Activated CD4-positive, CD25-positive, alpha-beta regulatory T cell (primary cell): ENCODE measurements at places on chromosomes 3 and 15.

DNA sequence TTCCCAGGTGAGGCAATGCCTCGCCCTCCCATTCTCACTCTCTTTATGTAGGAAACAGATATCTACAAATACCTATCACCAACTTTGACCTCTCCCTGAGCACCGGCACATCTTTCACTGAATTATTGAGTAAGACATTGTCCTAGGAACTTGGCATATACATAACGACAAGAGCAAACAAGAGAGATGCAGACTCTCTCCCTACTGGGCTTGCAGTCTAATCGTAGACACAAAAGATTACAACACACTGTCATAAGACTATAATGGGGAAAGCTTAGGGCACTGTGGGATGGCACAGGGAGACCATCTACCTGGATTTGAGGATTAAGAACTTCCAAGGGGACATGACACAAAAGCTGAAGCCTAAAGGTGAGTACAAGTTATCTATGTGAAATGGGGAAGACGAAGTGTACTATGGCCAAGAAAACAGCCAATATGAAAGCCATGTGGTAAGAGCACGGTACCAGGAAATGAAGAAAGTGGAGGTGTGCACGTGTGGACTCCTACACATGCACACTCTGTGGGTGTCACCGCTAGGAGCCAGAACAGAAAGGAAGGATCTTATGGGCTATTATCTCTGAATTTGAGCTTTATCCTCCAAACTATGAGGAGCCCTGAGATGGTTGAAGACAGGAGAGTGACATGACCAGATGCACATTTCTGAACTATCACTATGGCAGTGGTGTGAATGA, 218.8 kb upstream of the STRIT1 start:
- DNase-seq = no peak

DNA sequence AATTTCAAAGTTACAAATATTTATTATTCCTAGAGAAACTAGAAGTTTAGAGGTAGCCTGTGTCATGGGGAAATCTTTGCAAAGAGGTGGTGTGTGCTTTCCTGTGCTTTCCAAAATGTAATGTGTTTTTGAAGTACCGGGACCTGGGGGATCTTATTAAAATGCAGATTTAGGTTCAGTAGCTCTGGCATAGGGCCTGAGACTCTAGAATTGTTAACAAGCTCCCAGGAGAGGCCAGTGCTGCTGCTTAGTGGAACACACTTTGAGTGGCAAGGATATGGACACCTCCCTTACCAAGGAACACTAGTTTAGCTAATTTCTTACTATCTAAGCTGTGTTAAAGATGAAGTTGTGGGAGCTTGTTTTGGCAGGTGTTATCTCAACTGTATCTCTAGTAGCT, 428.9 kb downstream of the VGLL3 start:
- no peak for DNase-seq

GRCh38 chr3:55042591-55042990, 114.7 kb upstream of the LRTM1 start:
- DNase-seq = no peak

- no peak for DNase-seq
These were observed 30.7 kb downstream of the SLC6A6 start for GRCh38 chr3:14433106-14433505.

GRCh38 chr3:23073724-23074305, 129.3 kb upstream of the UBE2E2 start:
- DNase-seq = no peak

GRCh38 chr3:108159105-108159504, 63.1 kb downstream of the IFT57 start:
- DNase-seq = no peak

GRCh38 chr3:129040039-129040336, 20.6 kb upstream of the GP9 start:
- DNase-seq = no peak

DNA sequence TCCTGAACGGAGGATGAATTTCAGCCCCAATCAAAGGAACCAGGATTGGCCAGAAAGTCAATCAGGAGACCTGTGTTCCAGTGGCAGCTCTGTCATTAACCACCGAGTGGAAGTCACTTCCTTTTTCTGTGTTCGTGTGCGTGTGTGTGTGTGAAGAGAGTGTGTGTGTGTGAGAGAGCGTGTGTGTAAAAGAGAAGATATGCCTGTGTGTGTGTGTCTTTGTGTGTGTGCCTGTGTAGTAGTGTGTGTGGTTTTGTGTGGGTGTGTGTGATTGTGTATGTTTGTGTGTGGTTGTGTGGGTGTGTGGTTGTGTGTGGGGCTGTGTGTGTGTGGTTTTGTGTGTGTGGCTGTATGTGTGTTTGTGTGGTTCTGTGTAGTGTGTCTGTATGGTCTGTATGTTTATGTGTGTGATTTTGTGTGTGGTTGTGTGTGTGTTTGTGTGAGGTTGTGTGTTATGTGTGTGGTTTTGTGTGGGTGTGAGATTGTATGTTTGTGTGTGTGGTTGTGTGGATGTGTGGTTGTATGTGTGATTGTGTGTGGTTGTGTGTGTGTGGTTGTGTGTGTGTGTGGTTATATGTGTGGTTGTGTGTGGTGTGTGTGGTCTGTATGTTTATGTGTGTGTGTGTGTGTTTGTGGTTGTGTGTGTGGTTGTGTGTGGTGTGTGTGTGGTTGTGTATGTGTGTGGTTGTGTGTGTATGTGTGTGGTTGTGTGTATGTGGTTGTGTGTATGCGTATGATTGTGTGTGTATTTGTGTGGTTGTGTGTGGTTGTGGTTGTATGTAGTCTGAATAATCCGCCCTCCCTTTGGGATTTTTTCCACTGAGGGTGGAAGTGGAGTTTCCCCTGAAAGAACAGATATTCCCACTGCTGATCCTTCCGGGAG, 314.4 kb downstream of the SHQ1 start:
- no peak for DNase-seq

- DNase-seq = no peak
These were observed 18.7 kb upstream of the BCL2A1 start for GRCh38 chr15:79989682-79990081.

DNA sequence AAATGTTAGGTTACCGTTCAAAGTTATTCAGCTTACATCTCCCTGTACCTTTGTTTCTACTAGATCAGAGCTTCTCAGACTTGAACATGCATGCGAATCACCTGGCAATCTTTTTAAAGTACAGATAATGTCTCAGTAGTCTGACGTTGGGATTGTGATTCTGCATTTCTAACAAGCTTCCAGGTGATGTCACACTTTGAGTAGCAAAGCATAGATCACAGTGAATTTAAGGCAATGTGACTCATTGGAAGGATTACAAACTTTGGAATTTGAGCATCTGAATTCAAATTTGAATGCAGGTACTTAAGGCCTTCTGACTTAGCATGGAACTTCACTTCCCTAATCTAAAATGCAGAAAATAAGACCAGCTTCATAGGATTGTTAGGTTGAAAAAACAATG, 10.8 kb upstream of the ZMAT3 start:
- no peak for DNase-seq

GRCh38 chr3:57078344-57078634, 17.8 kb downstream of the SPATA12 start:
- no peak for DNase-seq

DNA sequence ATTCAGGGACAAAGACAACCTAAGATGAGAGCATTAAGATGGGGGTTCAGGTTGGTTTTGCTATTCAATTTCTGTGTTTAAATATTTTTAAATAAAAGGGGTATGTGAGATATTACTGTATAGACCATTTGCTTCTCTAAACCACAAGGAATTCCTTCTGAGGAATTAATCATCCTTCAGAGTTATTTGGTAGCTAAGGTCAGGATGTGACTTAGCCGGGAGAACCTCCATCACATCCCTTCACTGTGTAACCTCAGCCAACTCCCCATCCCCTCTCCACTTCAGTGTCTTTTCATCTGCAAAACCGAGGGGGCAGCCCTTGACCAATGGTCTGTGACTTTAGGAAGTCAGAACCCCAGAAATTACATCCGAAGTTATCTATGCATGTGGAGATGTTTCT, 48.7 kb upstream of the SKOR1 start:
- DNase-seq = no peak

GRCh38 chr3:32237670-32238452, 619 bp upstream of the CMTM8 start:
- DNase-seq = no peak

GRCh38 chr15:88828791-88829190, 25.6 kb downstream of the ACAN start:
- no peak for DNase-seq

DNA sequence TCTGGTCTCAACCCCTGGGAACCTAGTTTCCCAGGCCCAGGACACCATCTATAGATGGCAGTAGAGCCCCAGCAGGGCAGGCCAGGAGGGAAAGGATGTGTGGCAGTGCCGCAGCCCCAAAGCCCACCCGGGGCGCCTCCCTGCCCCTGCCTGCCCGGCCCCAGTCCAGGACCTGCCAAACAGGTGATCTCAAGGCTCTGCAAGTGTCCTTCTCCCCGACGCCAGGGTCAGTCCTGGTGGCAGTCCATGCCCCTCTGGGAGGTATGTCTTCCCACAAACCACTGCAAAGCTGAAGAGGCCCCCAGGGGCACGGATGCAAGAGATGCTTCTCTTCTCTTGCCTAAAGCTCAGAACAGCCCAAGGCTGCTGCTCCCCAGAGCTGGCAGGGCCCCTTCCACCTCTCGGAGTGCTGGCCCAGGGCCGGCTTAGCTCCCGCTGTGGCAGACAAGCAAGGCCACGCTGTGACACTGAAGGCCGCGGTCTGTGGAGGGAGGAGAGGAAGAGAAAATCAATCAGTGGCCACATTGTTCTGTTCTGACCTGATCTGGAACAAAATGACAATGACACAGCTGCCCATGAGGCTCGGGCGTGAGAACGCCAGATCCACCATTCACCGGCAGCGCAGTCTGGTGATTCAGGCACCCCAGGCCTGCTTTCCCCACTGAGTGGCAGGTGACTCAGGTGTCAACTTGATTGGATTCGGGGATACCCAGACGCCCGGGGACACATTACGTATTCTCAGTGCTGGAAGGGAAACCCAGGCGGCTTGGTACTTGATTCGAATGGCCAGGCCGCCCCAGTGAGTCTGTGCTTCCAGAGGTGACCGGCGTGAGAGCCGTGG, 34.0 kb downstream of the KLHL25 start:
- DNase-seq = no peak

GRCh38 chr3:32323604-32324003, 68.0 kb upstream of the CMTM7 start:
- no peak for DNase-seq

GRCh38 chr15:74889390-74889882, 406 bp upstream of the MPI start:
- no peak for DNase-seq

DNA sequence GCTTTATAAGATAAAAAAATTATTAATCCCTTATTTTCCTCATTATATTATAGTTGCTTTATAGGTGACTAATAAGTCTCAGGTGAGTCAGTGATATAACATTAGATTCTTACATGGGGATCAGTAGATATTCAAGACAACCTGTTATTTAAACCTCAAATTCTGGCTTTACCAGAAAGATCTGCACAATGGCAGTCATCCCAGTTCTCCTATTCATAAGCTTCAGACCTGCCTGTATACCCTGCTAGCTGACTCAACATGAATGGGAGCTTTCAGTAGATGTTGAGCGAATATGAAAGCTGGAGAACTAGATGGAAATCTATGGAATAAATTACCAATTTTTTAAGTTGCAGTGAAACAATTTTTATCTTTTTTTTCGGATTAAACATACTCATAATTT, 20.5 kb upstream of the CCDC54 start:
- no peak for DNase-seq

DNA sequence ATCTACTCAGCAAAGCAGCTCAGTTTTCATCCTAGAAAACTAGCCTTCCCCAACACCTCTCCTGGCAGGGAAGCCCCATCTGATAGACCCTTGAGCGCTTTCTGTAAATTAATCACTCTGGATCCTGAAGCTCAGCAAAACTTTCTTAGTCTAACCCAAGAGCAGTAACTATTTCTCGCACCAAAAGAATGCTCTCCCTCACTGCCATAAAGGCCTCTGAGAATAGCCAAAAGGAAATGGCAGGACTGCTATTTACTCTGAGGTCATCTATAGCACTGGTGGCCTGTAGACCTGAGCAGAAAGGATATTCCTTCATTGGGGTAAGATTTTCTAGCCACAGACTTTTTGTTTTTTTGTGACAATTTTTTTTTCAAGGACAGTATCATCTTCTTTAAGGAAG, 345.8 kb upstream of the ADAMTS9 start:
- no peak for DNase-seq

DNA sequence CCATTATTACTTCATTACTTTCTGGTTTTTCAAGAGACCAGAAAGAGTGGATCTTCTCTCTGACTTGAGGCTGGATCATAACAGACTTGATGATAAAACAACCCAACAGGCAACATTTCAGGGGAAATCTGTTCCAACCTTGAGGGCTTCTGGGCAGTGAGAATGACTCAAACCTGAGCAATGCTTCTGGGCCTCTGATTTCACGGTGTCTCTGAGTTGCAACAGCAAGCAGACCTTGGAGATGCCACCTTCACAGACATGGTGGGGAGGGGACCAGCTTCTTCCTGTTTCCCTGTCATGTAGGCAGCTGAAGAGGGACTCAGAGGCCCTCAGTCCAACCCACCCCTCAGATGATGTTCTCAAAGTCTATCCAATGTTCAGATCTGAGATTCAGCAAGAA, 104.0 kb downstream of the ABHD5 start:
- no peak for DNase-seq

DNA sequence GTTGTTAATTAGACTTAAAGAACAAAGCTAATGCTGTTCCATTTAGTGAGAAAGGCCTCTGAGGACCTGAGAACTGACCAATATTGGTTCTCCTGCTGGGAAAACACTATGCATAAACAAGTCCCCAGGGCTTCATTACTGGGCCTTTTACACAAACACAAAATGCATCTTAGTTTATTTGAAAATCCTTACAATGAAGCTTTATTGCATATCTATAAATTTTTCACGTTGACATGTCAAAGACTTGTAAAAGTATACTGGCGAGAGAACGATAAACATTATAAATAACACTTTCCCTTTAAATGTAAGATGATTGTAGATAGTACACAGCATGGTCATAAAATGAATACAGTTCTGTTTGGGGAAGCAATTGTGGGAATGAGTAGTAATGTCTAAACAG, 151.7 kb downstream of the ROBO2 start:
- no peak for DNase-seq

DNA sequence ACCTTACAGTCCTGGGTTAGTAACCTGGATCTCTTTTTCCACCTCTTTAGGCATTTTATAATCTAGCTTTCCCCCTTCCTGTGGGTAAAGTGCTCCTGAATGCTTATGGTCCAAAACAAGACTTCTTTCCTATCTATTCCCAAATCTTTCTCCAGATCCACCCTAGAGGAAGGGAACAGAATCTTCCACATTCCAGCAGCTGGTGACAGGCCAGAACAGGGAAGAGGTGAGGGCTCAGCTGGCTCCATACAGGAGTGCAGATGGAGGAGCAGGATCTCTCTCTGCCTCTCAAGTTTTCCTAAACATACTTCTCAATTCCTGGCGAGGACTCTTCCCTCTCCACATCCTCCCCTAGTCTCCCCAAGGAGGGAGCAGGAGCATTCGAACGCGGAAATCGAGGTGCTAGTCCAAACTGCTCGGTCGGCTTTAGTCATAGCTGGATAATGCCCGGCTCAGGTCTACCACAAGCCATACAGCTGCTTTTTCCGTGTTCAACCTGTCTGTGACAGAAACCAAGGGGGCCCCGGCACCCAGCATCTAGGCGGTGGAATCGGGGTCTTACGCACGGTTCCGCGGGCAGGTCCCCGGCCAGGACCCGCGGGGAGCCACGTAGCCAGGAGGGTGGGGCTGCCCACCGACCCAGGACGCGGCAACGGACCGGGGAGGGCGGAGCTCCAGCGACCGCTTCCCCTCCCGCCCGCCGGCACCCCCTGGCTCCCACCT, 4.0 kb downstream of the RASSF1 start:
- DNase-seq = peak; percentile 46
